Lower leg skin (tissue), 4 donors: ENCODE measurements at places on chromosomes 11 and 22. TPM values are rescaled to one million over a fixed set of nuclear protein-coding genes. Genes with fewer than 3 reads are reported as not detected.

DNA sequence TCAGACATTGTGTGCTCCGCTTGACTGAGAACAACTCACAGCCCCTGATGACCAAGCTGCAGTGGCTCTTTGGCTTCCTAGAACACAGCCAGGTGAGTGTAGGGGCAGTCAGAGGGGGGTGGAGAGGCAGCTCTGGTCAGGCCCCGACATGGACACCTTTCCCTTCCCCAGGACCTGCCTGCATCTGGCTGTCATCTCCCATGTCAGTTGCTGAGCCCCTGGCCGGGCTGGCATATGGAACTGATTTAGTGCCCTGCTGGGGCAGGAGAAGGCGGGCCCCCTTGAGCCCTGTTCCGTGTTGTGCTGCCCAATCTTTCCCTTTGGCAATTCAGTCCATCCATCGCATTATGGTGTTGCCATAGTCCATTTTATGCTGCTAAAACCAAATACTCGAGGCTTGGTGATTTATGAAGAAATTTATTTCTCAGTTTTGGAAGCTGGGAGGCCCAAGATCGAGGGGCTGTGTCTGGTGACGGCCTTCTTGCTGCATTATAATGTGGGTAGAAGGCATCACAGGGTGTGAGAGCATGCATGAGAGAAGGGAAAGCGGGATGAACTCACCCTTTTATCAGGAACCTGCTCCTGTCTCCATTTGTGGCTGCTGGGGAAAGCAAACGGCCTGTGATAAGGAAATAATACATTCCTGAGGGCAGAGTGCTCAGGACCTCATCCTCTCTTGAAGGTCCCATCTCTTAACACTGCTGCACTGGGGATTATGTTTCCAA, 19.0 kb downstream of the USP35 start:
- no peak for DNase-seq

DNA sequence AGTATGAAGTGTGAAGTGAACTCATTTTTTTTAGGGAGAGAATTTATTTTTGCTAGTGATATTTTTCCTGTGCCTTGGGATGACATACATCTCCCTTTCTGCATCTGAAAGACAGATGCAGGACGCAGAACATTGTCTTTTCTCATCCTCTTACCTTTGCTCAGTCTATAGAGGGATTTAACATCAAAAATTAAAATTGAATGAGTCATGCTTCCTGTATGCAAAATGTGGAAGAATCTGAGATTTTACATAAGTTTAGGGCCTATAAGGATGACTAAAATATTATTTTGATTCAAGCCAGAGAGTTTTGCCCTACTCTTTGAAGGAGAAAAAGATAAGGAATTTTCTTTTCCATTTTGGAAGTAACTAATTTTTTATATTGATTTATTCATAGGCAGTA, 27.3 kb downstream of the XRCC6 start:
- DNase-seq: no peak

- DNase-seq: no peak
Observed at GRCh38 chr11:2892967-2893528, 7.5 kb upstream of the CDKN1C start.

DNA sequence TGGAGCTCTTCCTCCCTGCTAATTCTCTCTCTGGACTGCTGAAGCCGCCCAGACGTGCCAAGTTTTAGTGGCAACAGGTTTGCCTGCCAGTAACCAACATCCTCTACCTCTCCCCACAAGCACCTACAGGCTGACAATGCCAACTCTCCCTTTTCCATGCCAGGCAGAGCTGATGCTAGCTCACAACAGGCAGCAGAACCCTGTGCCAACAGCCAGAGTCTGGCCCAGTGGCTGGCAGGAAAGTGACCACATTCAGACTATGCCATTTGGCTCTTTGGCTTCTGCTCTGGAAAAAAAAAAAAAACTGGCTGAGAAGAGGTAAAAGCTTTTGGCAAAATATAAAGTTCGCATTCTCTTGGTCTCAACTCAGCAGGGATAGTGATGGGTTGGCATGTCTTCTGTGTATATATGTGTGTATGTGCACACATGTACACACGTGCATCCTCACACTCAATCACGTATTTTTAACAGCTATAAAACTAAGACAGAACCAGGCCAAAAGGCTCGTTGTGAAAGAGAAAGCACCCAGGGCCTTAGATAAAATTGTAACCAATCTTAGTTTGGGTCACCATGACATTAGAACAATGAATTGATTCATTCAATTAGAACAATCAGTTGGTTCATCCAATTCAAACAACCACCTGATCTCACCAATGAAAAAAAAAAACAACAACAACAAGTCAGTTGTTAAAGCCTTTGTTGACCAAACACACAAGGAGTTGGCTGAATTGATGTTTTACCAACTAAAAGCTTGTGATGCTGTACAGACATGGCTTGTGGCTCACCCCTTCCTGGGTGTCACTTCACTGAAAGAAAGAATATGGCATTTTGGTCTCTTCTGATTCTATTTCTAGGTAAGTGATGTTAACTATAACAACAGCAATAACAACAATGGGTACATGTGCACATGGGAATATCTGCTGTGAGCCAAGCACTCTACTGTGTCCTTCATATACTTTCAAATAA, 48.6 kb downstream of the TRIM29 start:
- no peak for DNase-seq

DNA sequence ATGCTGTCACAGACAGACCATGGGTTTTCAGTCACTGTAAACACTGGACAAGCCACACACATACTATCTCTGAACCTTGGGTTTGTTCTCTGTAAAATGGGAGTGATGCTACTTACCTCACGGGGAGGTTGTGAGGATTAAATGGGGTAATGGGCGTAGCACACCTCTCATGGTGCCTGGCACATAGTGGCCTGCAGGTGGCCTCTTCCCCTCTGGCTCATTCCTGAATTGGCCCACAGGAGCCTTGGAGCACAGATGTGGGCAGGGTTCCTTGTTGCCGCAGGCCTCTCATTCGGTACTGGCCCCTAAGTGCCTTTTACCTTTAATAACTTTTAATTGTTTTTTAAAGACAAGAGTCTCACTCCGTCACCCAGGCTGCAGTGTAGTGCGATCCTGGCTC, 11.7 kb downstream of the MICAL2 start:
- DNase-seq: no peak

GRCh38 chr22:20130319-20130718, 1.3 kb upstream of the ZDHHC8 start:
- DNase-seq: no peak

GRCh38 chr11:127071606-127072005, 71.0 kb upstream of the KIRREL3 start:
- DNase-seq: no peak

LRRC75B gene
- 17.8 TPM for total RNA-seq

TRIM49C gene
- not detected for total RNA-seq

OR4X1 gene
- total RNA-seq: not detected

MMP27 gene
- total RNA-seq: 1.7 TPM
